Activated gamma-delta T cell treated with Interleukin-2 at 50 U/mL for 16 hours (primary cell): ENCODE measurements at places on chromosomes 3 and 15.
A peak's percentile ranks its signal among the peaks of the same experiment; 100 is the strongest.

DNA sequence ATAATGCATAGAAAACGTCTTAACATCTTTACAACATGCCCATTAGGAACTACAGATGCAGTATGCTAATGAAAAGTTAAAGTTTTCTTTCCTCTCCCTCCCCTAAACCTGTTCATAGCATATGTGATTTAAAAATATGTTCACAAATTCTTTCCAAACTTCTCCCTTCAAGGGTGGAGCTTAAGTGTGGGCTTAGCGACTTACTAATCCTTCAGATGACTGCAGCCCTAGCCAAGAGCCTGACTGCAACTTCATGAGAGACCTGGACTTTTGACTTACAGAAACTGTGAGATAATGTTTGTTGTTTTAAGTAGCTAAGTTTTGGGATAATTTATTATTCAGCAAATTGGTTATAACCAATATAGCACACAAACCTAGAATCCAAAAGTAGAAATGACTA lies 22.0 kb upstream of the ANXA2 start:
- DNase-seq, result no peak

GRCh38 chr3:171586274-171586673 lies 126.1 kb upstream of the TNIK start:
- no peak for DNase-seq

- no peak for DNase-seq
These were observed 725 bp upstream of the SCAMP2 start for GRCh38 chr15:74873756-74874424.

- no peak for DNase-seq
These were observed 140.8 kb downstream of the SMAD6 start for GRCh38 chr15:66842710-66843441.

DNA sequence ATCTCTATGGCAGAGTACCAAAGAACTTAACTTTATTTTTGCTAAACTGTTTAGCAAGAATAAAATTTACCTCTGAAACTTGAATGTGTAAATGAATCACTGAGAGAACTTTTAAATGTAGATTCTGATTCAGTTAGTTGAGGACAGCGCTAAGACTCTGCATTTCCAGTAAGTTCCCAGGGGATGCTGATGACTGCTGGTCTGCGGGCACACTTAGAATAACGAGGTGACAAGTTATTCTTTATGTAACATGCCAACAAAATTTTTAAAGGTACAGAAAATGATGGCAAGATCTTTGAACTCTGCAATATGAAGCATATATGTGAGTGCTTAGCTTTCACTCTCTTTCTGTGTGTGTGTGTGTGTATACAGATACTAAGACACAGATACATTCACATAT lies 56.4 kb downstream of the TGFBR2 start:
- DNase-seq, result no peak

GRCh38 chr3:195256639-195257453 lies 14.1 kb downstream of the XXYLT1 start:
- no peak for DNase-seq

- peak; percentile 74 for DNase-seq
These were observed 17.9 kb downstream of the ARHGEF3 start for GRCh38 chr3:56783644-56784447.

DNA sequence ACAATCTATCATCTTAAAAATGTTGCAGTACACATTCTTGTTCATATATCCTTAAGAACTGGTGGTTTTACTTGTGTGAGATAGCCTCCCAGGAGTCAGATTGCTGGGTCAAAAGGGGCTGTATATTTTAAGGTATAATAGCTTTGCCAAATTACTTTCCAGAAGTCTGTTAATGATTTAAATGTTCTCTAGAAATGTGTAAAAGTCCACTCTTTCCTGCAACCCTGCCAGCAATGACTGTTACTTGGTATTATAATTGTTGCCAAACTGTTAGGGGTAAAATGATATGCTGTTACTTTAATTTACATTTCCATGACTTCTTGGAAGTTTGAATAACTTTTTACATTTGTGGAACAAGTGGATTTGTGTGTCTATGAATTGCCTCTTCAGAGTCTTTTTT lies 170.8 kb downstream of the SLC9A9 start:
- DNase-seq, result no peak
